ENCODE measurements at places on chromosomes 1 and 21. TPM values are rescaled to one million over a fixed set of nuclear protein-coding genes. Genes with fewer than 3 reads are reported as not detected.
A peak's percentile ranks its signal among the peaks of the same experiment; 100 is the strongest.

GRCh38 chr1:37633938-37634243, 801 bp downstream of the RSPO1 start:
- H3K4me1 ChIP-seq, result no peaks in the 10 kb centered on the region
- peaks cover 86% of the 10 kb centered on the region for H3K27me3 ChIP-seq
- no peak overlapping the region for H3K4me3 ChIP-seq
- no peak for DNase-seq
- H3K27ac ChIP-seq, result no peak overlapping the region

- no peaks in the 10 kb centered on the region for H3K4me1 ChIP-seq
- H3K36me3 ChIP-seq, result no peaks in the 10 kb centered on the region
- H3K4me3 ChIP-seq, result no peak overlapping the region
- no peaks in the 10 kb centered on the region for H3K27me3 ChIP-seq
Measured at GRCh38 chr1:171231326-171231725, 17.0 kb upstream of the FMO1 start.

GRCh38 chr1:26049531-26050247, 3.8 kb upstream of the SLC30A2 start:
- peaks cover 14% of the 10 kb centered on the region for H3K4me1 ChIP-seq
- peak; percentile 91 for DNase-seq
- H3K36me3 ChIP-seq, result peaks cover 29% of the 10 kb centered on the region

GRCh38 chr1:39352881-39353280, 138.6 kb upstream of the BMP8A start:
- no peak for DNase-seq
- H3K4me1 ChIP-seq, result no peaks in the 10 kb centered on the region
- no peak overlapping the region for H3K27ac ChIP-seq
- H3K36me3 ChIP-seq, result no peaks in the 10 kb centered on the region
- no peaks in the 10 kb centered on the region for H3K27me3 ChIP-seq

FMO3 gene
- 2.1 TPM for total RNA-seq

MCOLN2 gene
- total RNA-seq, result not detected

GRCh38 chr1:109824349-109825115, 60.8 kb upstream of the EPS8L3 start:
- H3K4me1 ChIP-seq, result peaks cover 32% of the 10 kb centered on the region
- DNase-seq, result no peak
- no peaks in the 10 kb centered on the region for H3K36me3 ChIP-seq
- H3K27me3 ChIP-seq, result no peaks in the 10 kb centered on the region
- H3K27ac ChIP-seq, result peak overlapping the region; percentile 55
- H3K4me3 ChIP-seq, result no peak overlapping the region

GRCh38 chr1:41371630-41372599, 10.7 kb downstream of the FOXO6 start:
- H3K4me3 ChIP-seq, result no peak overlapping the region
- DNase-seq, result peak; percentile 71
- peaks cover 26% of the 10 kb centered on the region for H3K4me1 ChIP-seq
- peak overlapping the region; percentile 71 for H3K27ac ChIP-seq
- no peaks in the 10 kb centered on the region for H3K27me3 ChIP-seq

GRCh38 chr1:100530880-100531487, 7.0 kb upstream of the GPR88 start:
- H3K4me3 ChIP-seq, result no peak overlapping the region
- no peaks in the 10 kb centered on the region for H3K36me3 ChIP-seq
- H3K27ac ChIP-seq, result no peak overlapping the region
- H3K4me1 ChIP-seq, result no peaks in the 10 kb centered on the region
- peak; percentile 20 for DNase-seq

- H3K27me3 ChIP-seq, result no peaks in the 10 kb centered on the region
- H3K4me3 ChIP-seq, result no peak overlapping the region
- no peak for DNase-seq
- H3K4me1 ChIP-seq, result no peaks in the 10 kb centered on the region
Measured at GRCh38 chr1:110783292-110783918, 89.5 kb upstream of the CD53 start.

- no peaks in the 10 kb centered on the region for H3K36me3 ChIP-seq
- no peaks in the 10 kb centered on the region for H3K27me3 ChIP-seq
- H3K4me3 ChIP-seq, result no peak overlapping the region
- DNase-seq, result no peak
Measured at GRCh38 chr1:41868241-41868998, 50.3 kb downstream of the HIVEP3 start.

DNA sequence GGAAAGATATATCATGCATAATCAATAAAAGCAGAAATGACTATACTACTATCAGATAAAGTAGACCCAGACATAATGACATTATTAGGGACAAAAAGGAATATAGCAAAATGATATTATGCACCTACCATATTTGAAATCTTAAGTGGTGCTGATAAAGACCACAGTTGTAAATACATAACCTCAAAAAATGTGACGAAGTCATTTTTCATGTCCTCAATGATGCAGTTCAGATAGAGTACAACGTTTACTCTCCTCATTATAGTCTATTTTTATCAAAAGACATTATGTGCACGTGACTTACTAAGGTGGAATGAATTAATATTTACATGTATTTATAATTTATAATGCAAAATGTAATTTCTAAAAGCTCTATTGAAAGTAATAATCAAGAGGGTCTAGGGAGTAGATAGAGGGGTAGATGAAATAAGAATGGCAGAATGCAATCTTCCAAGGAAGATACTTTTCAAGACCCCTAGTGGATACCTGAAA, 61.7 kb upstream of the TNFSF4 start:
- no peak overlapping the region for H3K27ac ChIP-seq
- no peaks in the 10 kb centered on the region for H3K4me1 ChIP-seq
- H3K27me3 ChIP-seq, result no peaks in the 10 kb centered on the region
- H3K36me3 ChIP-seq, result no peaks in the 10 kb centered on the region
- no peak for DNase-seq

DNA sequence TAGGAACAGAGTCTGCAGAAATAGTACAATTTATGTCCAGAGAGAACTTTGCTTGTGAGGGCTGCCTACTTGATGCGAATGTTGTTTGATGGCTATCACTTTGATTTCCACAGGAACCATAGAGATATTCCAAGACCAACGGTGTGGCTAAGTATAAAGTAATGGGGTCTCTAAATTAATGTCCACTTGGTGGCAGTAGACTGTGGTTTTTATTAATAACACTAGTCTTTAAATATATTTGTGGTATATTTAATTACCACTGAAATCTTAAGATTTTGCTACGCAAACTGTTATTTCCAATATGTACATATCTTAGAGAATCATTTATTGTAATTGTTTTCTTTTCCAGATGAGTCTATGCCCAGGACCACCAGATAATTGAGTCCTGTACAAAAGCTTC, 647.9 kb downstream of the PLA2G4A start:
- DNase-seq, result no peak
- H3K36me3 ChIP-seq, result no peaks in the 10 kb centered on the region
- no peaks in the 10 kb centered on the region for H3K27me3 ChIP-seq
- no peak overlapping the region for H3K27ac ChIP-seq

- no peaks in the 10 kb centered on the region for H3K27me3 ChIP-seq
- peaks cover 3% of the 10 kb centered on the region for H3K36me3 ChIP-seq
- peaks cover 48% of the 10 kb centered on the region for H3K4me1 ChIP-seq
- no peak overlapping the region for H3K4me3 ChIP-seq
- no peak for DNase-seq
Measured at GRCh38 chr1:232962761-232963745, 12.6 kb downstream of the NTPCR start.

- no peak for DNase-seq
- H3K27ac ChIP-seq, result peak overlapping the region; percentile 95
- H3K4me1 ChIP-seq, result peaks cover 61% of the 10 kb centered on the region
- peaks cover 9% of the 10 kb centered on the region for H3K36me3 ChIP-seq
- no peaks in the 10 kb centered on the region for H3K27me3 ChIP-seq
Measured at GRCh38 chr1:25821630-25822091, 1.9 kb downstream of the MTFR1L start.

DNA sequence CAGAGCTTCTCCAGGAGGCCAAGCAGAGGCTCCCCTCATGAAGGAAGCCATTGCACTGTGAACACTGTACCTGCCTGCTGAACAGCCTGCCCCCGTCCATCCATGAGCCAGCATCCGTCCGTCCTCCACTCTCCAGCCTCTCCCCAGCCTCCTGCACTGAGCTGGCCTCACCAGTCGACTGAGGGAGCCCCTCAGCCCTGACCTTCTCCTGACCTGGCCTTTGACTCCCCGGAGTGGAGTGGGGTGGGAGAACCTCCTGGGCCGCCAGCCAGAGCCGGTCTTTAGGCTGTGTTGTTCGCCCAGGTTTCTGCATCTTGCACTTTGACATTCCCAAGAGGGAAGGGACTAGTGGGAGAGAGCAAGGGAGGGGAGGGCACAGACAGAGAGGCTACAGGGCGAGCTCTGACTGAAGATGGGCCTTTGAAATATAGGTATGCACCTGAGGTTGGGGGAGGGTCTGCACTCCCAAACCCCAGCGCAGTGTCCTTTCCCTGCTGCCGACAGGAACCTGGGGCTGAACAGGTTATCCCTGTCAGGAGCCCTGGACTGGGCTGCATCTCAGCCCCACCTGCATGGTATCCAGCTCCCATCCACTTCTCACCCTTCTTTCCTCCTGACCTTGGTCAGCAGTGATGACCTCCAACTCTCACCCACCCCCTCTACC, 19.1 kb downstream of the CSF1 start:
- no peaks in the 10 kb centered on the region for H3K27me3 ChIP-seq
- peaks cover 34% of the 10 kb centered on the region for H3K4me1 ChIP-seq
- no peak overlapping the region for H3K4me3 ChIP-seq
- peak overlapping the region; percentile 80 for H3K27ac ChIP-seq
- DNase-seq, result no peak

GRCh38 chr1:33346533-33346926, 25.6 kb upstream of the A3GALT2 start:
- H3K27ac ChIP-seq, result peak overlapping the region; percentile 99
- H3K27me3 ChIP-seq, result no peaks in the 10 kb centered on the region
- peak overlapping the region; percentile 77 for H3K4me3 ChIP-seq

DNA sequence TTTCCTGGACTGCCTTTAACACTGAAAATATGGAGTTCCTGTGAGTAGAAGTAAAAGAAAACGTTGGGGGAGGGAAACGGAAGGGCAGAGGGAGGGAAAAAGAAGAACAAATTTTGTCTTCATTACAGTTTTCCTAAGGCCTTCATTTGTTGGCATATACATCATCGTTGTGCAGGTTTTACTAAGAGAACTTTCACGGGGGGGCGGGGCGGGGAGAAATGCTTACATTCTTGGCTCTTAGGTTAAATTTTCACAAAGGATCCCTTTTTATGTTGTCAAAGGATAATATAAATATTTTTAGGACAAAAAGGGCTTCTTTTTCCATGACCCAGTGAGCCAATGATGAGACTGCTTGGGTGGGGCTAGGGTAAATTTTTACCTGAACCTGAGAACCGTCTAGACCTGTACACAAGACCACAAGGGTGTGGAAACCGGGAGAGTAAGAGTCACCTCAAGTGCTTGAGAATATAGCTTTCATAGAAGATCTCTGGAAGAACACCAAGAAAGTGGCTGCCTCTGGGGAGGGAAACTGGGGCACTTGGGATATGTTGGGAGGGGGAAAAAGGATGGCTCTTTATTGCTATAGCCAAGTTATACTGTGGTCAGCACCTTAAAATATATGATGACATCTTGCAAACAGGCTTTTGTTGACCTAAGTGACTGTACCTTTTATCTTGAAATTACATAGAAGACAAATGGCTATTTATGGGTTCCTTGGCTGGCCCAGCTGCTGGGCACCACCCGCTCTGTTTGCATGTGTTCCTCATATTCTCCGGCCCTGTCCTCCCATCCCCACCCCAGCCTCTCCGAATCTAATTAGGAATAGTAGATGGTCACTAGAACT, 2.0 kb upstream of the UTP25 start:
- H3K27me3 ChIP-seq, result peaks cover 3% of the 10 kb centered on the region
- H3K4me1 ChIP-seq, result peaks cover 6% of the 10 kb centered on the region
- H3K4me3 ChIP-seq, result no peak overlapping the region
- H3K36me3 ChIP-seq, result peaks cover 3% of the 10 kb centered on the region
- DNase-seq, result no peak

GRCh38 chr1:2492091-2492490, 16.0 kb downstream of the PLCH2 start:
- H3K4me3 ChIP-seq, result no peak overlapping the region
- H3K4me1 ChIP-seq, result peaks cover 19% of the 10 kb centered on the region
- no peaks in the 10 kb centered on the region for H3K36me3 ChIP-seq

- no peak overlapping the region for H3K27ac ChIP-seq
- no peaks in the 10 kb centered on the region for H3K36me3 ChIP-seq
- no peak overlapping the region for H3K4me3 ChIP-seq
- DNase-seq, result no peak
Measured at GRCh38 chr21:29184037-29184436, 53.6 kb downstream of the MAP3K7CL start.

IRF2BP2 gene
- 47.1 TPM for total RNA-seq

DNA sequence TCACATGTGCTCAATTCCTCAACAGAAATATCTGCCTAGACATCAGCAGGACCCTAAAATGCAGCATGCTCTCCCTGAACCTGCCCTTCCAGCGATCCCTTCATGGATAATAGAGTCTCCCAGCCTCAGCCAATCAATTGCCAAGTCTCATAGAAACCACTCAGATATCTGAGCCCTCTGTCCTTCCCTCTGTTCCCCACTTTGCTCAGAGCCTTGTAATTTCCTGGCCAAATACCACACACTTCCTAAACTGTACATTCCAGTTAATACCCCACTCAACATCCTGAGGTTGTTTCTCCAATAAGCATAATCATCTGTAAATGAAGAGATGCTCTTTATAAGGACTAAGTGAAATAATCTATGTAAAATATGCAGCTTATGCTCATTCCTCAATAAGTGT, 59.3 kb upstream of the PTGFRN start:
- H3K36me3 ChIP-seq, result no peaks in the 10 kb centered on the region
- no peak overlapping the region for H3K4me3 ChIP-seq
- H3K27me3 ChIP-seq, result no peaks in the 10 kb centered on the region
- DNase-seq, result no peak
- no peak overlapping the region for H3K27ac ChIP-seq
- peaks cover 10% of the 10 kb centered on the region for H3K4me1 ChIP-seq

KCNA3 gene
- total RNA-seq, result not detected

DNA sequence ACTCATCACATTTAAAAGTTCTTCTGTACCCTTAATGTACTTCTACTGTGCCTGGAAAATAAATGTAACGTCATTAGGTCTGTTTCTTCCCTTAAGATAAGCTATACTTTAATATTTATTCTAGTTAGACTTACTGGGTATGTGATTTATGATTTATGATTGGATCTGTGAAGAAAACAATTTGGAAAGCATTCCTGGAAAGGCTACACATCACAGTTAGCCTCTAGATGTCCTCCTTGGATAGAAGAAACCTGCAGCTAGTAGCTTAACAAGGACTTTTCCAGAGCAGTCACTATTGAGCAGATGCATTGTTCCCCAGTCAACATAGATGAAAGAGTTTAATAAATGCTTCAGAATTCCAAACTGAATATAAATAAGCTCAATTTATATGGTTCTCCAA, 22.2 kb upstream of the ABL2 start:
- no peak for DNase-seq
- H3K27me3 ChIP-seq, result no peaks in the 10 kb centered on the region
- no peak overlapping the region for H3K4me3 ChIP-seq
- H3K36me3 ChIP-seq, result no peaks in the 10 kb centered on the region

DNA sequence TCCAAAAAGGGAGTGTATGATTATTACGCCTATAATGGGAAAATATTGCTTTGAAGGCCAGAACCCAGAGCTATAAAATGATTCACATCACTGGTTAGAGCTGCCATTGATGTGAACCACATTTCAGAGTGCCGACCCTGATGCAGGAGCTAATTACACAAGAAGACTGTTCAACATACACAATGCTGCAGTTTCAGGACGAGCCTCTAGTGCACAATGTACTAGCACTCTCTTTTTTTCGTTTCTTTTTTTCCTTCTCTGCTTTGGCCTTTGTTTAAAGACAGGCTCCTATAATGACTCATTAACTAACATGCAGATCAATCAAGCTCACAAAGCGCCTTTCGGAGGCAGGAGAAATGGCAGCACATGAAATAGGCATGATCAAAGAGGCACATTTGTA, 66.0 kb upstream of the HMGB4 start:
- H3K27ac ChIP-seq, result no peak overlapping the region
- H3K4me3 ChIP-seq, result no peak overlapping the region
- H3K27me3 ChIP-seq, result no peaks in the 10 kb centered on the region
- no peak for DNase-seq
- no peaks in the 10 kb centered on the region for H3K4me1 ChIP-seq
